ENCODE measurements at places on chromosomes 13 and 19.

GRCh38 chr13:93430381-93430780 lies 203.8 kb downstream of the GPC6 start:
- DNase-seq = no peak

DNA sequence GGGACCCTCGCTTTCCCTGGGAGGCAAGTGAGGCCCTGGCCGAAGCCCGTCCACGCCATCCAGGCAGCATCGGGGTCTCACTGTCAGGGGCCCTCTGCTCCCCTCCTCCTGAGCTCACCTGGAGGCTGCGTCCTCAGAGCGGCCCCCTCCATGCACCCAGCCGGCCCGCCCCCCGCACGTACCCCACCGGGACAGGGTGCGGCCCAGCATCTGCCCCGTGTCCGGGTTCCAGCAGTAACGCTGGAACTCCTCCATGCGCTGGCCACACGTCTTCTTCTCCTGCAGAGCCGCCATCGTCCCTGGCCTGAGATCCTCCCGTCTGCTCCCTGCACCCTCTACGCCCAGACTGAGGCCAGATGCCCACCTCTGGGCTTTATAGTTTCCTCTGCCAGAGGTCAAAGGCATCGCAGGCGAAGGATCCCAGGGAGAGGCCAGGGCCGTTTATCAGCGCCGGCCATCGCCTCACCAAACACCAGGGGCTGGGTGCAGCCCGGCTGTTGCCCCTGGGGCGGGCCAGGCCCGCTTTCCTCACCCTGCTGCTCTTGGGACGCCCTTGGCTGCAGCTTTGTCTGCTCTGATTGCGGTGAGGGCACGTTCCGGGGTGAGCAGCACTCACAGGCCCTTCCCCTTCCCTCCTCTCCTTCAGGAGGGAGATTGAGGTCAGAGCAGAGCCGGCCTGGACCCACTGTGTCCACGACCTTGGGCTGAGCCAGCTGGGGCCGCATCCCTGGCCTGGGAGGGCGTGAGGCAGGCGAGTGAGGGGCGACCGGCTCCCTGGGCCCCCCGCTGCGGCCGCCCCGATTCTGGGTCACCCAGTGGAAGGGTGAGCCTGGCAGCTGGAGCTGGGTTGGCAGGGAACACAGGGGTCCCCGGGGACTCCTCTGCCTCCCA lies at the start of gene ATP4B:
Gene ATP4B, minus strand, starts transcription at position 348 of the 891 bp plus-strand sequence. Its CDS starts 54 bp downstream, at position 294.
- no peak for DNase-seq

- no peak for DNase-seq
Measured at GRCh38 chr19:56917998-56918397, 77.5 kb upstream of the PEG3 start.

GRCh38 chr13:31322702-31323405 lies 123.1 kb downstream of the B3GLCT start:
- no peak for DNase-seq

- no peak for DNase-seq
Measured at GRCh38 chr13:100182900-100183490, 94.1 kb downstream of the PCCA start.

GRCh38 chr13:65088906-65089305 lies 2141.2 kb downstream of the PCDH9 start:
- no peak for DNase-seq

DNA sequence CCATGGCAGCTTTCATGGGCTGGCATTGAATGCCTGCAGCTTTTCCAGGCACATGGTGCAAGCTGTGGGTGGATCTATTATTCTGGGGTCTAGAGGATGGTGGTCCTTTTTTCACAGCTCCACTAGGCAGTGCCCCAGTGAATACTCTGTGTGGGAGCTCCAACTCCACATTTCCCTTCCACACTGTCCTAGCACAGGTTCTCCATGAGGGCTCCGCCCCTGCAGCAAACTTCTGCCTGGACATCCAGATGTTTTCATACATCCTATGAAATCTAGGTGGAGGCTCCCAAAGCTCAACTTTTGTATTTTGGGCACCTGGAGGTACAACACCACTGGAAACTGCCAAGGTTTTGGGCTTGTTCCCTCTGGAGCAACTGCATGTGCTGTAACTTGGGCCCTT lies 450.6 kb downstream of the LMO7 start:
- no peak for DNase-seq

- DNase-seq = no peak
Measured at GRCh38 chr13:65264066-65264465, 1966.1 kb downstream of the PCDH9 start.

DNA sequence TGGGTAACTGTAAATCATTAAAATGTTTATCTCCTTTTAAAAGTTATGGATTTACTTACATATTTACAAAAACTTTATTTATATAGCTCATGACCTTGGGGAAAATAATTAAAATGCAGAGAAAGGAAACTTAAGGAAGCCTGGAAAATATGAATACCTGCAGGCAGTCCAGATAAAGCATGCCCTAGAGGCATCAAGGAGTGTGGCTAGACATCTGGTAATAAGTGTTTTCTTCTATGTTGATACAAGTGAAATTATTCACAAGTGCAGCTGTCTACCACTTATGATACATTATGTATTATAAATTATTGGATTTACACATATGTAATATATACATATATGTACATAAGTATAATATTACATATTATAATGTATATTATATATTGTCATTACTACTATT lies 207.9 kb downstream of the LMO7 start:
- DNase-seq = no peak

- no peak for DNase-seq
Measured at GRCh38 chr13:31168166-31168565, 6.5 kb upstream of the HSPH1 start.

- DNase-seq = no peak
Measured at GRCh38 chr19:29404951-29405727, 120.7 kb upstream of the VSTM2B start.

- DNase-seq = no peak
Measured at GRCh38 chr13:80677227-80677626, 336.3 kb upstream of the SPRY2 start.

DNA sequence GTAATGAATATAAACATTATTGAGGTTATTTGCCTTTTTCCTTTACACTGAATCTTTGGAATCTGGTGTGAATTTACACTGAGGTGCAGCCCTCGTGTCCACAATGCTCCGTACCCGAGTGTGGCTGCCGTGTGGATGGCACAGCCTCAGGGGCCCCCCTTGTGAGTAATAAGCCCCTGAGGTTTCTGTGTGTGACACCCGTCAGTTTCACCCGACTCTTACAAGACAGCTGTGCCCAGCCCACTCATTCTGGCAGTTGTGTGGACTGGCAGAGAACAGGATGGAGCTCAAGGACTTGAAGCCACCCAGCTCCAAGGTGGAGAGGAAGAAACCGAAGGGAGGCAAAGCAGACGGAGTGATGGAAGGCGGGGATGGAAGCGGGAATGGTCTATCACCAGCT lies 7.8 kb downstream of the PROZ start:
- DNase-seq = no peak

- DNase-seq = no peak
Measured at GRCh38 chr13:102930566-102930965, 84.7 kb downstream of the ERCC5 start.
